ENCODE measurements at places on chromosomes 5 and 9.

- no peak for DNase-seq
Observed at GRCh38 chr9:20621471-20622329, 599 bp downstream of the MLLT3 start.

- no peak for DNase-seq
Observed at GRCh38 chr9:35628389-35628991, 10.3 kb upstream of the CD72 start.

DNA sequence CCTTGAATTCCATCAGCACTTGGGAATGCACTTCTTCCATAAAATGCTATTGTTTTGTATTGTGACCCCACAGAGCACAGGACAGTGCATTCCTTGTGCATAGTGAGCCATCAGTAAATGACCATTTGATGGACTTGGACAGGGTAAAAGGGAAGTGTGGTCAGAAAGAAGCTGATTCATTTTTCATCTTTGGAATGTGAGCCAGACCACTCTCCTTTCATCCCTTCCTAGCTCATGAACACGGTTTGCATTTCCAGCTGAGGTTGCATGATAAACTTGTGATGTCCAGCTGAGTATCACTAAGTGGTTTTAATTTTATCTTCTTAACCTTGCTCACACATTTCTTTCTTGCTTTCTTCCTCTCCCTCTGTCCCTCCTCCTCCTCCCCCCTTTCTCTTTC lies 101.3 kb downstream of the NUDT12 start:
- no peak for DNase-seq

- no peak for DNase-seq
Observed at GRCh38 chr5:5293029-5293428, 129.4 kb upstream of the ICE1 start.

- DNase-seq, result no peak
Observed at GRCh38 chr5:58056546-58056945, 403.3 kb downstream of the PLK2 start.

- no peak for DNase-seq
Observed at GRCh38 chr9:976258-976942, at the start of gene DMRT3. Gene DMRT3, plus strand, starts transcription at chr9:976655. Its CDS starts 347 bp downstream, at chr9:977002.

DNA sequence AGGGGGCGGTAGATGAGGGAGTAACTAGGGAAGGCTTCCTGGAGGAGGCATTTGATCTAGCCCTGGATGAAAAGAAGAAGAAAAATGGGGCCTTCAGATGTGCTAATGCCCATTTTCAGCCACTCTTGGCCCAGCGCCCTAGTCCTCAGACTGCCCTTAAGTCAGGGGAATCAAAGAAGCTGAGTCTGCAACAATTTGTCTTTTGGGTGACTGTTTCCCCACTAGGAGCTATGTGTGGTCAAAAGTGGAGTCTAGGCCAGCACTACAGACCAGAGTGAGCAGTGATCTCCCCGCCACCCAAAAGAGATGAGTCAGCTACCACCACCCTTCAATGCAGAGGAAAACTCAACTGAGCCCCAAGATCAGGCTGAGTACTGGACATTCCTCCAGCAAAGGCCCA lies 542.1 kb downstream of the BNC2 start:
- no peak for DNase-seq
